Suppressor macrophage treated with lipopolysaccharide for 1 hour (primary cell): ENCODE measurements at places on chromosomes 4 and X.

GRCh38 chr4:59818656-59819055 is 1381.5 kb upstream of the ADGRL3 start:
- DNase-seq = peak; percentile 34

GRCh38 chr4:98092833-98093439 is 50.3 kb downstream of the STPG2 start:
- DNase-seq = peak; percentile 33

DNA sequence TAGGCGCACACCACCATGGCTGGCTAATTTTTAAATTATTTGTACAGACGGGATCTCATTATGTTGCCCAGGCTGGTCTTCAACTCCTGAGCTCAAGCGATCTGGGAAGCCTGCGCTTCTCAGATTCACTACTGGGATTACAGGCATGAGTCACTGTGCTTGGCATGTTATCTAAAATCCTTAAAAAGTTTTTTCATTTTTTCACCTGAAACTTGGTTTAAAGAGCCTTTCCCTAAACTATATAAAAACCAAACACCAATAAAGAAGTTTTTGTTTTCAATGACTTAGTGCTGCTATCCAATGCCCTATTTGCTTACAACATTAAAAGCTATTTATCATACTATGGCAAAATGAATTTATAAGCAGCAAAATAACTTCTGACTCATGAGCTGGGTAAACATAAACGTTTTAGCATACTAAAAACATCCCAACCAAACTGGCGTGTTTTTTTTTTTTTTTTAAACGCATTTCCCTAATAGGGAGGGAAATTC is 127.8 kb downstream of the UBE2K start:
- no peak for DNase-seq

- DNase-seq = no peak
These were observed 17.1 kb downstream of the DDX3X start for GRCh38 chrX:41350976-41351569.

DNA sequence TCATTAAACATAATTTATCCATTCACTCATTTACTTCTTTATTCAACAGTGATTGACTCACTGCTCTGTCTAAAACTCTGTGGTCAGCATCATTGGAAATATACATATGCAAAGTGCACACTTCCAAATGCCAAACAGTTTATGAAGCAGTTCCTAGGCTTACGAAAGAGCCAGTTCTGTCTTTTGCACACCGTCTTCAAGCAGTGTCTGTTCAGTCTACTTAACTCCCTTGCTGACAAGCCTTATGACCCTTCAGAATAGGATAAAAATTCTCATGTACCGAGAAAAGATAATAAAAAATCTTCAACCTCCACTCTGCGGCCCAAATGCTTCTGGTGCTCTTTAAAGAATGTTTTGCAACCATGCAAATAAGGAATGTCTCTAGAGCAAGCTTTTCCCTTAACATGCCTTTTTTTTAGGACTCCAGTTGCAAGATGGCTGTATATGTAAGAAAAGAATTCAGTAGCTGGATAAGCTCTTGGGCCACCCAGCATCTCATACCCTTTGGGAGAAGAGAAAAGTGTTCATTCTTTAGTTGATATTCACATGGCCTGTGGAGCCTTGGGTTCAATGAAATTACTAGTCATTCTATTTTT is 1037.0 kb upstream of the SLIT2 start:
- no peak for DNase-seq

- no peak for DNase-seq
These were observed 10.9 kb downstream of the HHIP start for GRCh38 chr4:144656850-144657249.

GRCh38 chrX:50814701-50815100 is 707 bp upstream of the SHROOM4 start:
- no peak for DNase-seq

DNA sequence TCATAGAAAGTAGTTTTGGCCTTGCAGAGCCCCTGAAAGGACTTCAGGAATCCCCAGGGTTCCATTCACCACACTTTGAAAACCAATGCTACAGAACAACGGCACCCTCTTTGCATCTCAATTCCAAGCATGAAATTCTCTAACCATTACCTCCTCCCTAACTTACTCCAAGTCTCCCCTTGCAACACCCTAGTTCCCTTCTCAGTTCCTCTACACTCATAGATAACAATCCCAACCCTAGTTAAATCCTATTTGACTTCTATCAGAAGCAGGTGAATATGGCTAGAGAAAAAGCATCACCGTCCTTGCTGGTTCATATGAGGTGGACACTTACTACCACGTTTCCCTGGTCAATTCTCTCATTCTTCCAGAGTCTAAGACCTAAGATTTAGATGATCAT is 2.4 kb downstream of the RCHY1 start:
- no peak for DNase-seq

DNA sequence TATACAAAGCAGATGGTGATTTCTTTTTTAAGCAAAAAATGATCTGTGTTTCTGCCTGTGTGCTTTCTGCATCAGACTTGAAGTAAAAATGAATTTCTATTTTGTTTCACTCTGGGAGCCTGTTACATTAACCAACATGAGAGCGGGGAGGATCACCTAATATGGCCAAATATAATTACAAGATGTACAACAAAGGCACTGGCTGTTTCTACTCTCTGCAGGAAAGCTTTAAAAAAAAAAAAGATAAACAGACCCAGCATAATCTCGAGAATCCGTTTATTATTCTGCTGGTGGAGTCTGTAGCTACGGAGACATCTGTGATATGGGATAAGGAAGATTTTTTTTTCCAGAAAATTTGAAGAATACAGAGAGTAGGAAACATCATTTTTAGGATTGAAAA is 103.6 kb downstream of the COMMD8 start:
- DNase-seq = no peak

DNA sequence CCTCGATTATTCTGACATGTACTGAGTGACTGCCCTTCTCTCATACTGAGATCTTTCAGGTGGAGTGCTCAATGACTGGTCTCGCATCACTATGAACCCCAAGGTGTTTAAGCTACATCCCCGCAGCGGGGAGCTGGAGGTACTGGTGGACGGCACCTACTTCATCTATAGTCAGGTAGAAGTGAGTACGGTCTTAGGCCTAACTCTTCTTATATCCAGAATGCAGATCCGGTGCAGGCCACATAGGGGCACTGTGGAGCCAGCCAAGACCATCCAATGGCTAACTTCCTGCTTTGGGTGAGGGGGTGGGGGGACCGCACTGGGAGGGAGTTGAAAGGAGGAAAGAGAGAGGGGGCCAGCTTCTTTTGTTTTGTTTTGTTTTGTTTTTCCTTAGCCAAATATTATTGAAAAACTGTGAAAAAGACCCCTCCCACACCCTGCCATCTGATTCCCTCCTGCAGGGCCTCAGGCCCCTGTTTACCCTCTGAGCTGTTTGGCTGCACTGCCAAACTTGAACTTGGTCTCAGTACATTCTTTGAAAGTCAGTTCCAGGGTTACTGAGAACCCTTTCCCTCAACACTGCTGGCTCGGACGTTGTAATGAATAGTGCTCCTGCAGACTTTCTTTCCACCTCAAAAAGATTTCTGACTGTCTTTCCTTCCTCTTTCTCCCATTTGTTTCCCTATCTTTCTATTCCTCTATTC is 16.2 kb downstream of the AWAT2 start:
- DNase-seq = peak; percentile 34
